ENCODE measurements at places on chromosomes 3 and 15.

- DNase-seq, result no peak
These were observed 346.6 kb upstream of the RBMS3 start for GRCh38 chr3:28934126-28934813.

- no peak for DNase-seq
These were observed 12.6 kb upstream of the GOLGA6L7 start for GRCh38 chr15:28861031-28861534.

- no peak for DNase-seq
These were observed 56.9 kb downstream of the TIGIT start for GRCh38 chr3:114350690-114351089.

DNA sequence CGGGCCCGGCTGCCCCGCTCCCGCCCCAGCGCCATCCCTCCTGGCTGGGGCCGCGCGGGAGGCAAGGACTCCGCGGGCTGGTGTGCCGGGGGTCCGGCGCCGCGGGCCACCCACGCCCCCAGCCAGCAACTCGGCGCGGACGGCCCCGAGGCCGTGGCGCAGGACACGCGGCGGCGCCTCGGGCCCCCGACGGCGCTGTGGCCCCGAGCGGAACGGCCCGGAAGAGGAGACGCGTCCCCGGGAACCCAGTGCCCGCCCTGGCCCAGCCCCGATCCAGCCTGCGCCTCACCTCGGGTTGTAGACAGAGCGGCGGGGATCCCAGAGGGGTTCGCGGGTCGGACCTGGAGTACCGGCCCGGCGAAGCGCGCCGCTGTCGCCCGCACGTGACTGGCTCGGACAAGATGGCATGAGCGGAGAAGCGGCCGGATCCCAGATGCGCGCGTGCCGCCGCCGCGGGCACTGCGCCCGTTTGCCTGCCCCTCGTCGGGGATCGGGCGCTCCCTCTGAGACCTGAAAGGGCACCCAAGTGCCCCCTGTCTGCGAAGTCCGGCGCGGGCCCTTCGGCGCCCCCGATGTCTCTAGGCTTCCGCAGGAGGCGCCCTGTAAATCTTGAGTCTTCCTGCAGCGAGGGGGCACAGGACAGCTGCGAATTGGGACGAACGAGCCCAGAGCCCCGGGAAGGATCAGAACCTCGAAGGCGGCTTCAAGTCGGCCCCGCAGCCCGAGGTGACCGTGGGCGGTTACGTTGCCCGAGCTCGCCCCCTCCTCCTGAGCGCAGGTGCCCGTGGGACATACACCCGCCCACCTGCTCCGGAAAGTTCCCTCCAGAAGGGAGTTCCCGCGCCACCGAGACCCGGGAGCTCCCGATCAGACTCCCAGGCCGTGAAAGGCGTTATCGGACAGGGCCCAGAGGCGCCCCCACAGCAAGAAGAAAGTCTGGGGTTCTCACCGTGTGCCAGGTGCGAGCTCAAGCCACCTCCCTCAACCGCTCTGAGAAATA lies 598 bp upstream of the SFMBT1 start:
- peak; percentile 67 for DNase-seq

DNA sequence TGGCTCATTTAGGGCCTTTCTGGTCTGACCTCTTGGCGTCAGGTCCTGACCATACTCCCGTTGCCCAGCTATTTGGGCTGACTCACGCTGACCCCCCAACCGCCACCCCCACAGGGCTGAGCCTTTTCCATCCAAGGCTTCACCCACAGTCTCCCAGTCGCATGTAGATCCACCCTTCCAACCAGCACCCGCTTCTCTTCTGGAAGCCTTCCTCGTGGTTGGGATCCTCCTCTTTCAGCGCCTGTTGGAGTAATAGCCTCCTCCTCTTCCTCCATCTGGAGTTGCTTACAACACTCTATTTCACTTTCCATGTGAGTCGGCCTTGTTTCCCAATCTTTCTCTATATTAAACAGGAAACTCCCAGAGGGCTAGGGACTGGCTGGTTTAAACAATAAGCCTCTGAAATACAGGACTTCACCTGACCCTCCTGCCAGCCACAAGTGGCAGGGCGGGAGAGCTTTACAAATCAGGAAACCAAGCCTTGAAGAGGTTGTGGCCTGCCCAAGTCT lies 2.1 kb upstream of the ALAS1 start:
- DNase-seq, result no peak

DNA sequence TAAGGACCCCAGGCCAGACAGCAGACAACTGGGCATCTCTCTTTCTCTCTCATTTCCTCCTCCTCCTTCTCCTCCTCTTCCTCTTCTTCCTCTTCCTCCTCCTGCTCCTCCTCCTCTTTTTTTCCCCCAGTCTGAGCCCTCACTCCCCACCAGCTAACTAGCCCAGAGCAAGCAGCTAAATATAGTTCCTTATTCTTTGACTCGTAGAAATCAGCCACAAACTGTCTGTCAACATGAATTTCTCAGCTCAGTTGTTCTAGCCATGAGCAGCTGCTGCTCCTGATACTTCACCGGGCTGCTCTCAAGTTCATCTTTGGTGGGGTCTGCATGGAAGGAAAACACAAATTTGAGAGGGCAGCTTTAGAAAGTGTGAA lies 19.2 kb upstream of the LOXL1 start:
- no peak for DNase-seq

DNA sequence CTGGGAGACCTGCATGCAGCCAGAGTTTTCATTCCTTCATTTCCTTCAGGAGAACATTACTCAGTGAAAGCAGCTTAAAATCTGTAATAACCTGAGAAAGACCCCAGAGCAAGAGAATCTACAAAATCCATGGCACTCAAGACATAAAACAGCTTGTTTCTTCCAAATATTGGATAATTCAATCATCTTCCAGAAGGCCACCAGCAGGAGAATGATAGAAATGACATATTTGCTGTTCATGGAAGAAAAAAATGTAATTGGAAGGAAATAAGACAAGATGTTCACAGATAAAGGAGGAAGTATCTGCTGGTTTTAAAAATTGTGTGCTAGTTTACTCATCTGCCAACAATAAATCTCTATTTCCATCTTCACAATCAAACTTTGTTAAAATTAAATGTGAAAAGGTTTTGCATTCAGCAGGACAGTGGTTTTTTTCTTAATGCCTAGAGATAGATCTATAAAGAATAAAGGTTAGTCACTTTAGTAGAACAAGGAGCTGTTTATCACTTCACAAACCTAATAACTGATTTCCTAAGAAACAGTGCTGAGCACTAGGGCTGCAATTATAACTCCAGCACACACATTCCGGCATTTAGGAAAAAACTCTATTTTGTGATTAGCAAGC lies 530.8 kb downstream of the NSUN3 start:
- DNase-seq, result no peak

DNA sequence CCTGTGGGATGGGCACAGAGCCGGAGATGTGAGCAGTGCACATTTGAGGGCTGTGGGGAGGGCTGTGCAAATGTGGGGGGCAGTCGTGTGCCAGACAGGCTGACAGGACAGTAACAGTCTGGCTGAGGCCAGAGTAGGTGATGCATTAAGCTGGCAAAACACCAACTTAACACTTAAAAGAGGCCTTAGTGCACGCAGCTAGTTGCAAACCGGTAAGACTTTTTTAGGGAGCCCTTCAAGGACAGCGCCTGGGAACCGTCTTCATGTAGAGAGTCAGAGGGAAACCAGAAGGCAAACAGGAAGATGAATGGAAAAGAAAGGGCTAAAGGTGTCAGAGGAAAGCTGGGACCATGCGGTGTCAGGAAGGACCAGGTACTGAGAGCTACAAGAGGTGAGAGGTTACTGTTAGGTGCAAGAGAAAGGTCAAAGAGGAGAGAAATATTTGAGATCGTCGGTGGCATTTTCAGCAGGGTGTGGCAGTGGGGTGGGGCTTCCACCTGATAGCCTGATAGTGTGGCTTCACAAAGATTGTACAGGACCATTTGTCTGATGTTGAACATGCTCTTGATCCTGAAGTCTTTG lies 30.0 kb upstream of the CHD2 start:
- DNase-seq, result no peak

DNA sequence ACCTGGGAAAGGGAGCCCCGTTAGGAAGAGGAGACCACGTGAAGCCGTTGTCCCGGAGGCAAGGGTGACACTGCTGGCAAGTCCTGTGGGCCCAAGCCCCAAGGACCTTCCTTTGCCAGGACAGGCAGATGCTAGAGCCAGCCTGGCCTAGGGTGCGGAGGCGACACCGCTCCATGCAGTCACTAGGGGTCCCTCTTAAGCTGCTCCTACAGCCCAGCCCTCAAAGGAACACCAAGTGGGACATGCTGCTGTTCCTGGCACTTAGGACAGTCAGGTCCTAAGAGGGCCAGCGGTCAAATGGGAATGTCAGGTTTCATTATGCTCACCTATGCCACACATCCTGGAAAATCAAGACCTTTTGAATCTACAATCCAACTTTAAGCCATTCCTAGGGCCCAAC lies 59.7 kb downstream of the RPN1 start:
- DNase-seq, result no peak

GRCh38 chr3:62041681-62042080 lies 331.7 kb downstream of the FEZF2 start:
- no peak for DNase-seq

DNA sequence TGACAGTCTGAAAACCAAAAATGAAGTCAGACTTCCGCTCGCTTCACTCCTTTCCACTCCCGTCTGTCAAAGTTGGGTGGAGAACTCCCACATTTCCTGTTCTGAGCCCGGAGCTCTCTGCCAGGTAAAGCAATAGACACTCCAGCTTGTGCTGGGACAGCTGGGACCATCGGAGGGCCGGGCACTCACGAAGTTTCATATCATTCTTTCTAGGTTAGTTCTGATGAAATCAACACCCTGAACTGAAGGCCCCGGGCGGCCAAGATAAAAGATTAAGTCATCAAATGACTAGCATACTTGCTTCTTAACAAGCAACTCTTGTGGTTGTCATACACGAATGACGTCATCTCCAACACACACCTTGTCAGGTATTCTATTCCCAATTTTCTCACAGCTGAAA lies 42.1 kb downstream of the MAGI1 start:
- no peak for DNase-seq

- no peak for DNase-seq
These were observed 213.7 kb downstream of the FOXP1 start for GRCh38 chr3:71369701-71370391.

- no peak for DNase-seq
These were observed 22.2 kb downstream of the P2RY1 start for GRCh38 chr3:152857082-152857481.

GRCh38 chr3:5098346-5098745 lies 23.7 kb upstream of the ARL8B start:
- DNase-seq, result no peak

DNA sequence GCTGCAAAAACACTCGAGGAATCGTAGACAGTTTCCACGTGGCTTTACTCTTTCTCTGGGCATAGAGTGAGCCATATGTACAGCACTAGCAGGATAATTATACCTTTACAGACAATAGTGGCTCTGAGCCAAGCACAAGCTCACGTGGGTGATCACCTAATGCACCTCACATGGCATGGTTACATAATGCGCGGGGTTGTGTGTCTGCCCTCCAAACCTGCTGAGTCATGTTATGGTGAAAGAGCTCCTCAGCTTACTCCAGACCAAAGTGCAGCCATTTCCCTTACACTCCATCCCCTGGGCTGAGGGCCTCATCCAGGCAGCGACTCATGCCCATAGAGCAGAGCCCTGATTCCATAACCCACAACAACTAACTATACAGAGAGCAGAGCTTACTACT lies 1458.4 kb upstream of the CADM2 start:
- DNase-seq, result no peak

- DNase-seq, result no peak
These were observed 119.1 kb downstream of the ROBO2 start for GRCh38 chr3:77158730-77159581.

- DNase-seq, result no peak
These were observed 3.9 kb downstream of the MEGF11 start for GRCh38 chr15:66249605-66250174.

GRCh38 chr15:57133127-57133968 lies 214.9 kb downstream of the TCF12 start:
- no peak for DNase-seq

DNA sequence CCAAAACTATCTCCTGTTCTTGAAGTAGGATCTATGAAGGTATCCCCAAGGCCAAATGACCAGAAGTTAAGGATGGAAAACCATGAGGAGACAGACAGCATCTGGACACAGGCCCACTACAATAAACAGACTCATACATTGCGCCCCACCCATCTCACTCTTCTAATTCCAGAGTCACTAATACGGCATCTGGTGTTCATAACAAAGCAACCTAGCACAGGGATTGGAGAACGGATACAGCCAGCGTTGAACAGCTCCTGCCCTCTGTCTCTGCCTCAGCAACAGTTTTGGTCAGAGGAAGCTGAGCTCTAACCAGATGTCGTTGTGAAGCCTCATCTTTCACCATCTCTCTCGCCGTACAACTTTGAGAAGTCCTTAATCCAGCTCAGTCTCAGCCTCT lies 44.5 kb upstream of the CCDC80 start:
- no peak for DNase-seq

DNA sequence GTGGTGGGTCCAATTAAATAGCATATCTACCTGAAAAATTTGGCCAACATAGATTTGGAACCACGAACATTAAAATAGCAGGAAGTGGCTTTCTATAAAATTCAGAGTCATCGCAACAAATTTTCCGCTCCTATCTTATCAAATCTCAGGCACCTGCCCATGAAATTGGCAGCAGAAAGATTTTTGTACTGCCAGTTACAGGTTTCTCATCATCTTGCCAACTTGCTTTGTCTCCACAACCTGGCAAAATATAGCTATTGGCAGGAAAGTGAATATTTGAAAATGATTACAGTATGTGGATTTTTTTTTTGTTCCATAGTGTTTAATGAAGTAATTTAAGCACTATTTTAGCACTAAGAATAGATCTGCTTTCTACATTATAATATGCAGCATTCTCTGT lies 161.6 kb upstream of the LRRC3B start:
- DNase-seq, result no peak

GRCh38 chr3:150528354-150528797 lies 17.9 kb downstream of the SERP1 start:
- no peak for DNase-seq

DNA sequence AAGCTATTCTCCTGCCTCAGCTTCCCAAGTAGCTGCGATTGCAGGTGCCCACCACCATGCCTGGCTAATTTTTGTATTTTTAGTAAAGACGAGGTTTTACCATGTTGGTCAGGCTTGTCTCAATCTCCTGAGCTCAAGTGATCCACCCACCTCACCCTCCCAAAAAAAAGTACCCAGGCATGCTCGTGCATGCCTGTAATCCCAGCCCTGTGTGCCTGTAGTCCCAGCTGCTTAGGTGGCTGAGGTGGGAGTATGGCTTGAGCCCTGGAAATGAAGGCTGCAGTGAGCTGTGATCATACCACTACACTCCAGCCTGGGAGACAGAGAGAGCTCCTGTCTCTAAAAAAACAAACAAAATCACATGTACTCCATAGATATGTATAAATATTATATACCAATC lies 176.5 kb downstream of the SOX2 start:
- no peak for DNase-seq

- DNase-seq, result no peak
These were observed 96.2 kb upstream of the PLCL2 start for GRCh38 chr3:16788440-16789056.

GRCh38 chr15:51224428-51224827 lies 114.0 kb downstream of the CYP19A1 start:
- no peak for DNase-seq
